CD8-positive, alpha-beta memory T cell (primary cell): ENCODE measurements at places on chromosomes 6 and 20.

DNA sequence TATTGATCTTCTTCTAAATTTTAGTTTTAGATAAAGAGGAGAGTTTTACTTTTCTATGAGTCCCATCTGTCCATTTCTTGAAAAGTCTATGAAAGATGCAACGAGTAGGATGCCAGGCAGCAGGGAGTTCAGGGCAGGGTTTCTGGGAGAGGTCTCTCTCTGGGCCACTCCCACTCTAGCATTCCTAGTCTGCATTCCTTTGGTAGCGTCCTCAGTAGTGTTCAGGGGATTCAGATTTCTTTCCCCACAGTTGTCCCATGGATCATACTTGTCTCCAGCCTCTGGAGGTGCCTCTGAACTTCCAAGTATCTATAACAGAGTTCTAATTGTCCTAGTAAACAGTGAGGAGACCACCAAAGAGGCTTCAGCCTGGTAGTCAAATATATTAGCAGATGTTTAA lies 225.3 kb downstream of the RIMS1 start:
- no peak for DNase-seq

DNA sequence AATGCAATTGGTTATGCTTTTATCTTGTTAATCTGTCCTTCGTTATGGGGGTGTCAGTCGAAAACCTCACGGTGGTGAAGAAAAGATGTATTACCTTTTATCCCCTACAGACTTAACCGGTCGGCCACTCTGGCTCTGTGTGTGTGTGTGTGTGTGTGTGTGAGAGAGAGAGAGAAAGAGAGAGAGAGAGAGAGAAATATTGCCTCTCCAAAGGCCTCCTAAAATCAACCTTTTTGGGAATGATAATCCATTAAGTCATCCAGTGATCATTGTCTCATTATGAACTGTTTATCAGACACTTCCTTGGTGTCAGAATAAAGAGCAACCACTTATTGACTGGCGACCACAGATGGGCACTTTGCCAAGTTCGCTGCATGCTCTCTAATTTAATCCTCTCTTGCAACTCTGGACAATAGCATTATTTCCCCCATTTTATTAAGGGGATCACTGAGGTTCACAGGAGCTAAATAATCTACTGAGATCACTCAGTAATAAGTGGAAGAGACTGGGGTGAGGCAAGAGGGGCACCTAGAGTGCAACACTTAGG lies 30.7 kb downstream of the SLC35D3 start:
- no peak for DNase-seq

- no peak for DNase-seq
These were observed 67.9 kb downstream of the SGK1 start for GRCh38 chr6:134249759-134250602.

GRCh38 chr20:460180-460579 lies 2.2 kb downstream of the TBC1D20 start:
- no peak for DNase-seq

DNA sequence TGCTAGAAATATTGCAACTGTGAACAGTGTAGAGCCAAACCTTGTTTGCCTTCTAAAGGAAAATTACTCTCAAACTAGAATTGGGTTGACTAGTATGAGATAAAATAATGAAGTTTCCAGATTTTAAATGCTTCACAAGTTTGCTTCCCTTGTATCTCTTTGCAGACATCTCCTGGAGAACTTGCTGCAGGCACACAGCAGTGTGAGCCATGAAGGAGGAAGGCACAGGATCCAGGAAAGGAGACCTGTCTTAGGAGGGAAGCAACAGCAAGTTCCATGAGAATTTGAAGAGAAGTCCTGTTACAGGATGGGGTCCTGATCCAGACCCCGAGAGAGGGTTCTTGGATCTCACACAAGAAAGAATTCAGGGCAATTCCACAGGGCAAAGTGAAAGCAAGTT lies 115.9 kb downstream of the BMP7 start:
- DNase-seq = no peak

GRCh38 chr6:152225241-152225934 lies 411.8 kb downstream of the SYNE1 start:
- no peak for DNase-seq
